ENCODE measurements at places on chromosomes 5 and 9. TPM values are rescaled to one million over a fixed set of nuclear protein-coding genes. Genes with fewer than 3 reads are reported as not detected.

Gene LECT2
- not detected for total RNA-seq

Gene ARHGEF28
- total RNA-seq, result not detected

Gene INPP5E
- total RNA-seq, result 26.6 TPM

Gene ADGRD2
- total RNA-seq, result not detected

Gene NTNG2
- total RNA-seq, result 2.1 TPM

Gene SPATA31A3
- not detected for total RNA-seq

Gene LVRN
- total RNA-seq, result not detected

Gene IL6ST
- total RNA-seq, result 48.3 TPM

Gene PCDHA7
- total RNA-seq, result not detected

Gene CNTNAP3B
- 0.64 TPM for total RNA-seq

Gene GFRA3
- total RNA-seq, result not detected

Gene TMEM215
- not detected for total RNA-seq

Gene SLC6A18
- total RNA-seq, result not detected

Gene MEIKIN
- total RNA-seq, result not detected

Gene PCDHB12
- total RNA-seq, result not detected

Gene BTNL8
- total RNA-seq, result not detected

GRCh38 chr9:127608104-127608966 lies 3.7 kb upstream of the STXBP1 start:
- peak; percentile 67 for DNase-seq
- peaks cover 32% of the 10 kb centered on the region for H3K27me3 ChIP-seq
- H3K4me3 ChIP-seq, result peak overlapping the region; percentile 81
- no peaks in the 10 kb centered on the region for H3K36me3 ChIP-seq
- H3K27ac ChIP-seq, result no peak overlapping the region
- peaks cover 21% of the 10 kb centered on the region for H3K4me1 ChIP-seq

GRCh38 chr5:90871391-90871991 lies 312.9 kb downstream of the ADGRV1 start:
- no peaks in the 10 kb centered on the region for H3K27me3 ChIP-seq
- H3K4me1 ChIP-seq, result peaks cover under 1% of the 10 kb centered on the region
- no peak overlapping the region for H3K27ac ChIP-seq
- DNase-seq, result no peak
- H3K4me3 ChIP-seq, result no peak overlapping the region
- no peaks in the 10 kb centered on the region for H3K36me3 ChIP-seq

DNA sequence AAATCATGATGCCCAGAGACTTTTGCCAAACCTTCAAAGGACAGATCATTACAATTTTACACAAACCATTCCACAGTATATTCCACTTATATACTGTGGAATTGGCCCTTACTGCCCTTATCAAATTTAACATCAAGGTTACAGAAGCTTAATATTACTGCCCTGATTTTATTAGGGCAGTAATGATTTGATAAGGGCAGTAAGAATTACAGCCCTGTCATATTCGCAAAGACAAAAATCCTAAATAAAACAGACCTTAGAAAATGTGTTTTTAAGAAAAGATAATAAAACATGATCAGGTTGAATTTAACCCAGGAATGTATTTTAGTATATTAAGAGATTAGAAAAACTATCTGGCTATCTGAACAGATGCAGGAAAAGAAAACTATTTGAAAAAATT lies 7.7 kb upstream of the TMEM161B start:
- no peaks in the 10 kb centered on the region for H3K27me3 ChIP-seq
- DNase-seq, result no peak
- peaks cover 38% of the 10 kb centered on the region for H3K36me3 ChIP-seq
- H3K4me3 ChIP-seq, result no peak overlapping the region

DNA sequence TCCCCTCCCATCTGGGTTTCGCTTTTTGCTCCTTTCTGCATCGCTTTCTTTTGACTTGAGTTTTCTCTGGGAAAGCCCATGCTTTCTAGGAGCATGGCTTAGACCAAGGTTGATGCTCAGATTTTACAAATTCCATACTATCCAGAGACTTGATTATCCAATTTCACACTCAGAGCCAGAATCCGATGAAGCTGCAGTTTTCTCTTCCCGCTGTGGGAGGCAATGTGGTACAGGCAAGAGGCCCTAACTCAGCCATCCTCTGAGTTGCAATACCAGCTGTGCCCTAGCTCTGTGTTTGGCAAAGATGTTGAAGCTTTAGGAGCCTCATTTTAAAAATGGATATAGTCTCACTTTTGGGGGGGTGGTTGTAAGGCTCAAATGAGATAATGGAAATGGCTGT lies 85.1 kb downstream of the BRINP1 start:
- no peak overlapping the region for H3K27ac ChIP-seq
- DNase-seq, result no peak
- no peaks in the 10 kb centered on the region for H3K36me3 ChIP-seq
- no peak overlapping the region for H3K4me3 ChIP-seq
- H3K4me1 ChIP-seq, result no peaks in the 10 kb centered on the region

- H3K27me3 ChIP-seq, result no peaks in the 10 kb centered on the region
- H3K4me3 ChIP-seq, result no peak overlapping the region
- DNase-seq, result no peak
- H3K4me1 ChIP-seq, result no peaks in the 10 kb centered on the region
- H3K36me3 ChIP-seq, result no peaks in the 10 kb centered on the region
- H3K27ac ChIP-seq, result no peak overlapping the region
Measured at GRCh38 chr9:16309082-16309468, 561.4 kb downstream of the BNC2 start.

DNA sequence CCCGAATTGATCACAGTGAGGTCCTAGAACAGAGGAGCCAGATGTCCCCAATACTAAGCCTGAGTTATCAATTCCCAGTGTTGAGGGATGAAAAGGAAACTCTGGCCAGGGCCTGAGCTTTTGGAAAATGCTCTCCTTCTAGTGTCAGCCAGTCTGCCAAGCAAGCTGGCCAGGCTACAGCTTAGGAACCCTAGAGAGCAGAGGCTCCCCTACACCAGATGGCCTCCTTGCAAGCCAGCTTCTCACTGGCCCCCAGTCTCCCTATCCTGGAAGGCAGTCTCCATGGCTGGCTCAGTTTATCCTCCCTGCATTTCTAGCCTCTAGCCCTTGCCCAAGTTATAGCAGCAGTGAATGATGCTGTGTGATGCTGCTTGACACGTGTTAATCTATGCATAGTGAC lies 204.7 kb upstream of the WWC1 start:
- no peaks in the 10 kb centered on the region for H3K27me3 ChIP-seq
- no peak overlapping the region for H3K27ac ChIP-seq
- no peak overlapping the region for H3K4me3 ChIP-seq
- no peak for DNase-seq
- H3K36me3 ChIP-seq, result no peaks in the 10 kb centered on the region
- no peaks in the 10 kb centered on the region for H3K4me1 ChIP-seq

- no peak overlapping the region for H3K27ac ChIP-seq
- no peaks in the 10 kb centered on the region for H3K27me3 ChIP-seq
- no peak overlapping the region for H3K4me3 ChIP-seq
- no peak for DNase-seq
- peaks cover 36% of the 10 kb centered on the region for H3K36me3 ChIP-seq
Measured at GRCh38 chr9:125147401-125147951, 4.1 kb upstream of the SCAI start.

DNA sequence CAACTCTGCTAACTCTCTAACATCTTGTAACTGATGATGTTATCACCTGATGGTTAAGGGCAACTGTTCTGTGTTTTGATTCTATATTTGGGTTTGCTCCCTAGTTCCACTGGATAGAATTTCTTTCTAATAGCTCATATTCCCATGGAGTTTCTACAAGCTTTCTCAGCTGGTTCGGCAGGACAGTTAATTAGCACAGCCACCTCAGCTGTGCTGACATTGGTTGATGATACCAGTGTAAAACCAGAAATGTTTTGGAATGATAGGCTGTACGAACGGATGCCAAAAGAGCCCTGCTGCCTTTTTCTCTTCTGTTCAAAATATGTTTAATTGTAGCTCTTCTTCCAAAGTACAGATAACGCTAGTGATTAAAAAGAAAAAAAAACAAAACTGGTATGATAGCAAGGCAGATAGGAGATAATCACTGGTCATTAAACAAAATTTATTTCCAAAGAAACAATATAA lies 440.5 kb upstream of the ZNF608 start:
- DNase-seq, result no peak
- H3K4me3 ChIP-seq, result no peak overlapping the region
- H3K4me1 ChIP-seq, result peaks cover 26% of the 10 kb centered on the region
- no peak overlapping the region for H3K27ac ChIP-seq
- no peaks in the 10 kb centered on the region for H3K36me3 ChIP-seq
- H3K27me3 ChIP-seq, result no peaks in the 10 kb centered on the region

DNA sequence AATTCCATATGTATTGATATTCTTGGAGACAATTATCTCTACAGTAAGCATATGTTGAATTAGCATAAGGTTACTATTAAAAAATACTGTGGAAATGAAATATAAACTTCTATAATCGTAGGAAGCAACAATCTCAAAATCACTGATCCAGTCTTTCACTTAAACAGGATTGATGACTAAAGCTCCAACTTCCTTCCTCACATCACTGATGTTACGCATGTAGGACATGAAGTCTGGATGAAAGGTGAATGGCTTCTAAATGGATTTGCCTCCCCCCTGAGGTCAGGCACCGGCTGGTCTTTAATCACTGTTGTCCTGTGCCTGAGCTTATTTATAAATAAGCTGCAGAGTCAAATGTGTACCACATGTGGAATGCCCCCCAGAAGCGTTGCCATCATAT lies 157.1 kb upstream of the NFIB start:
- no peaks in the 10 kb centered on the region for H3K4me1 ChIP-seq
- no peak for DNase-seq
- H3K27ac ChIP-seq, result no peak overlapping the region

- H3K4me1 ChIP-seq, result no peaks in the 10 kb centered on the region
- no peak overlapping the region for H3K4me3 ChIP-seq
- H3K36me3 ChIP-seq, result no peaks in the 10 kb centered on the region
- no peak overlapping the region for H3K27ac ChIP-seq
- no peak for DNase-seq
Measured at GRCh38 chr9:109602987-109603386, 104.9 kb upstream of the PTPN3 start.

GRCh38 chr9:73037613-73038012 lies 84.8 kb upstream of the ALDH1A1 start:
- H3K27ac ChIP-seq, result no peak overlapping the region
- H3K4me3 ChIP-seq, result no peak overlapping the region
- no peaks in the 10 kb centered on the region for H3K36me3 ChIP-seq
- DNase-seq, result no peak

- no peaks in the 10 kb centered on the region for H3K4me1 ChIP-seq
- H3K36me3 ChIP-seq, result no peaks in the 10 kb centered on the region
- H3K27ac ChIP-seq, result no peak overlapping the region
- peaks cover 3% of the 10 kb centered on the region for H3K27me3 ChIP-seq
Measured at GRCh38 chr5:81128416-81128815, 104.7 kb upstream of the CKMT2 start.

GRCh38 chr5:83256091-83256780 lies 178.9 kb downstream of the XRCC4 start:
- H3K27me3 ChIP-seq, result no peaks in the 10 kb centered on the region
- no peaks in the 10 kb centered on the region for H3K4me1 ChIP-seq
- no peak for DNase-seq
- no peak overlapping the region for H3K4me3 ChIP-seq
- H3K36me3 ChIP-seq, result peaks cover 15% of the 10 kb centered on the region

GRCh38 chr5:154042766-154043165 lies 4.0 kb downstream of the MFAP3 start:
- H3K27me3 ChIP-seq, result no peaks in the 10 kb centered on the region
- H3K36me3 ChIP-seq, result peaks cover 30% of the 10 kb centered on the region
- H3K4me3 ChIP-seq, result no peak overlapping the region
- no peak overlapping the region for H3K27ac ChIP-seq

- H3K27ac ChIP-seq, result no peak overlapping the region
- no peak overlapping the region for H3K4me3 ChIP-seq
- H3K4me1 ChIP-seq, result no peaks in the 10 kb centered on the region
Measured at GRCh38 chr5:91848453-91848852, 465.3 kb upstream of the ARRDC3 start.

DNA sequence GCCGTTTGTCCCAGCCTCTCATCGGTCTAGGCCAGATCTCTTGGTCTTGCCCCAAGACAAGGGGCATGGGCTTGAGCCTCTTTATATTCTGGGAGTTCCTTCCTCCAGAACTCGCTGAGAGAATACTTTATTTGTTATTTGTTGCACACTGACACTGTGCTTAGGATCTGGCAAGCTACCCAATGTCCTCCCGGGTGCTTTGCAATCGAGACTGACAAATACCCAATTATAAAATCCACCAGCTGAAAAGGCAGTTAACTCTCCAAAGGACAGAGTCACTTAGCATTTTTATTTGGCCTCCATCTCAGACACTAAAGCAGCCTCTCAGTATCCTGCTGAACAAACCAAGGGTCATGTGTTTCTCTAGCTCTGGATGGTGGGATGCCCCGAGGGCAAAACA lies 500.2 kb upstream of the DAP start:
- no peak for DNase-seq
- no peaks in the 10 kb centered on the region for H3K36me3 ChIP-seq
- no peak overlapping the region for H3K4me3 ChIP-seq

GRCh38 chr5:92471861-92472260 lies 1088.7 kb upstream of the ARRDC3 start:
- H3K27me3 ChIP-seq, result no peaks in the 10 kb centered on the region
- H3K36me3 ChIP-seq, result no peaks in the 10 kb centered on the region
- no peak overlapping the region for H3K27ac ChIP-seq
- no peak overlapping the region for H3K4me3 ChIP-seq

- no peak overlapping the region for H3K27ac ChIP-seq
- H3K4me3 ChIP-seq, result no peak overlapping the region
- no peaks in the 10 kb centered on the region for H3K4me1 ChIP-seq
- no peaks in the 10 kb centered on the region for H3K27me3 ChIP-seq
- DNase-seq, result no peak
- H3K36me3 ChIP-seq, result no peaks in the 10 kb centered on the region
Measured at GRCh38 chr5:135650081-135650480, 71.3 kb upstream of the CXCL14 start.

GRCh38 chr9:26261503-26262330 lies 583.5 kb upstream of the TUSC1 start:
- H3K36me3 ChIP-seq, result no peaks in the 10 kb centered on the region
- DNase-seq, result no peak
- H3K27ac ChIP-seq, result no peak overlapping the region
- H3K4me3 ChIP-seq, result no peak overlapping the region
- no peaks in the 10 kb centered on the region for H3K27me3 ChIP-seq

GRCh38 chr5:76341651-76342334 lies 61.3 kb upstream of the IQGAP2 start:
- no peak overlapping the region for H3K4me3 ChIP-seq
- no peak for DNase-seq
- H3K36me3 ChIP-seq, result no peaks in the 10 kb centered on the region
- H3K4me1 ChIP-seq, result peaks cover 4% of the 10 kb centered on the region

DNA sequence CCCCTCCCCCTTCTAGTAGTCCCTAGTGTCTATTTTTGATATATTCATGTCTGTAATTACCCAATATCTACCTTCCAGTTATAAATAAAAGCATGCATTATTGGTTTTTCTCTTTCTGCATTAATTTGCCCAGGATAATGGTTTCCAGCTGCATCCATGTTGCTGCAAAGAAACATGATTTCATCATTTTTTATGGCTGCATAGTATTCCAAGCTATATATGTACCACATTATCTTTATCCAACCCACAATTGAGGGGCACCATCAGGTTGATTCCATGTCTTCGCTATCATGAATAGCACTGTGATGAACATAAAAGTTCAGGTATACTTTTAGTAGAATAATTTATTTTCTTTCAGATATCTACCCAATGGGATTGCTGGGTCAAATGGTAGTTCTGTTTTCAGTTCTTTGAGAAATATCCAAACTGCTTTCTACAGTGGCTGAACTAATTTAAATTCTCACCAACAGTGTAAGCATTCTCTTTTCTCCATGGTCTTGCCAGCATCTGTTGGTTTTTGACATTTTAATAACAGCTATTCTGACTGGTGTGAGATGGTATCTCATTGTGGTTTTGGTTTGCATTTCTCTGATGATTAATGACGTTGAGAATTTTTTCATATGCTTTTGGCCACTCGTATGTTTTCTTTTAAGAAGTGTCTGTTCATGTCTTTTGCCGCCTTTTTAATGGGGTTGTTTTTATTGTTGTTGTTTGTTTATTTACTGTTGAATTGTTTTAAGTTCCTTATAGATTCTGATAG lies 746.1 kb upstream of the MEF2C start:
- no peak overlapping the region for H3K27ac ChIP-seq
- H3K36me3 ChIP-seq, result no peaks in the 10 kb centered on the region
- no peaks in the 10 kb centered on the region for H3K27me3 ChIP-seq

Data from activated B cell treated with CpG ODN at 0.5 μM for 24 hours (primary cell).